Type B pancreatic cell (in vitro differentiated cells): ENCODE measurements at places on chromosomes 2 and 18. TPM values are rescaled to one million over a fixed set of nuclear protein-coding genes. Genes with fewer than 3 reads are reported as not detected.

DNA sequence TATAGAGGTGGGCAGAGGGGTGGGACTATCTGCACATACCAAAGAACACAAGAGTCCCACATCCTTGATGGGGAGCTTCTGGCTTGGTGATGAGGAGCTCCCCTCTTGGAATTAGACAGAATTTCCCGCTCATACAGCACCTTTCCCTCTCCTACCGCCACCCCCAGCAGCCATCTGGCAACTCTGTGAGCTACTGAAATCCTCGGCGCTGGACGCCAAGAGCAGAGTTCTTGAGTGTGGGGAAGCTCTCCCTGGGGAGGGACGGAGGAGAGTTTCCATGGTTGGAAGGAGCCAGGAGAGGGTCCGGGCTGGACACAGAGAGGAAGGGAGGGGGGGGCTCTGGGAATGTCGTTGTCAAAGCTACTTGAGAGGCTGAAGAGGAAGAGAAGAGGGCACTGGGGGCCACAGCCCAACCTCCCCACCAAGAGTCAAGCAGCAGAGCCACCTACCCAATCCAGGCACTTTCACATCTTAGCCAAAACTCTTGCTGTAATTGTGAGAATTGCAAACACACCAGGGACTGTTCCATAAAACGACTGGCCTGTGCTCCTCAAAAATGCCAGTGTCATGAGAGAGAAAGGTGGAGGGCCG lies 89.4 kb upstream of the MCFD2 start:
- no peaks in the 10 kb centered on the region for H3K36me3 ChIP-seq
- DNase-seq = no peak
- peaks cover 57% of the 10 kb centered on the region for H3K4me1 ChIP-seq
- no peaks in the 10 kb centered on the region for H3K27me3 ChIP-seq
- no peak overlapping the region for H3K4me3 ChIP-seq
- no peak overlapping the region for H3K27ac ChIP-seq

GRCh38 chr2:142124706-142125105 lies 6.1 kb downstream of the LRP1B start:
- no peak overlapping the region for H3K4me3 ChIP-seq
- no peaks in the 10 kb centered on the region for H3K36me3 ChIP-seq
- no peak overlapping the region for H3K27ac ChIP-seq
- H3K27me3 ChIP-seq = peaks cover 40% of the 10 kb centered on the region

- H3K36me3 ChIP-seq = peaks cover 21% of the 10 kb centered on the region
- H3K27me3 ChIP-seq = no peaks in the 10 kb centered on the region
- H3K4me3 ChIP-seq = no peak overlapping the region
- H3K4me1 ChIP-seq = peaks cover 5% of the 10 kb centered on the region
- DNase-seq = no peak
- H3K27ac ChIP-seq = peak overlapping the region; percentile 43
Observed at GRCh38 chr2:159326569-159327255, 40.2 kb upstream of the WDSUB1 start.

- H3K4me3 ChIP-seq = no peak overlapping the region
- no peaks in the 10 kb centered on the region for H3K36me3 ChIP-seq
- H3K27me3 ChIP-seq = no peaks in the 10 kb centered on the region
- H3K4me1 ChIP-seq = peaks cover 3% of the 10 kb centered on the region
- DNase-seq = no peak
Observed at GRCh38 chr2:68907920-68908253, 36.7 kb upstream of the BMP10 start.

DNA sequence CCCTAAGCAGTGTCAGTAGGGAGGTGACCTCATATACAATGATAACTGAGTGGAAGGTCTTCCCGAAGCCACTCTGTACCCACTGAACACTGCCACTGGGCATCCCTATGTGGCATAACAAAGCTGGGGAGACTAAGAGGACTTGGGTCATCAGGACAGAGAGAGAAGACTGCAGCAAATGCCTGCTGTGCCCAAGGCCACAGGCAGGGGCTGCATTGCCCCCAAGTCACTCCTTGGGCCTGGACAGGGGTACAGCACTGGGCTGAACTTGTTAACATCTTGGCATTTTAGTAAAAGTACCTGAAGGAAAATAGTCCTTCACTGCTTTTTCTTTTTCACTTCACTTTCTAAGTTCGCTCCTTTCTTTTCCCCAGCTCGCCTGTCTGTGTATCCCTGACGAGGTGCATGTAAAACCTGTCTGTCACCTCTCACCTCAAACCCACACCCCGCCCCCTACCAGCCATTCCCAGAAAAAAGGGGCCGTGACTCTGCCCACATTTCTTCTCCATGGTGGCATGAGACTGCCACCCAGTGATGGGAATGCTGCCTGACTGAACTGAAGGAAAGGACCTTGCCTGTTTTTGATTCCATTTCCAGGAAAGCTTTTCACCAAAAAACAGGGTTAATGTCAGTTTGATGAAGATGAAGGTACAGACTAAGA lies 62.9 kb downstream of the MTHFD2 start:
- no peaks in the 10 kb centered on the region for H3K36me3 ChIP-seq
- no peak overlapping the region for H3K4me3 ChIP-seq
- H3K27me3 ChIP-seq = no peaks in the 10 kb centered on the region
- peak overlapping the region; percentile 4 for H3K27ac ChIP-seq
- peaks cover 17% of the 10 kb centered on the region for H3K4me1 ChIP-seq

DNA sequence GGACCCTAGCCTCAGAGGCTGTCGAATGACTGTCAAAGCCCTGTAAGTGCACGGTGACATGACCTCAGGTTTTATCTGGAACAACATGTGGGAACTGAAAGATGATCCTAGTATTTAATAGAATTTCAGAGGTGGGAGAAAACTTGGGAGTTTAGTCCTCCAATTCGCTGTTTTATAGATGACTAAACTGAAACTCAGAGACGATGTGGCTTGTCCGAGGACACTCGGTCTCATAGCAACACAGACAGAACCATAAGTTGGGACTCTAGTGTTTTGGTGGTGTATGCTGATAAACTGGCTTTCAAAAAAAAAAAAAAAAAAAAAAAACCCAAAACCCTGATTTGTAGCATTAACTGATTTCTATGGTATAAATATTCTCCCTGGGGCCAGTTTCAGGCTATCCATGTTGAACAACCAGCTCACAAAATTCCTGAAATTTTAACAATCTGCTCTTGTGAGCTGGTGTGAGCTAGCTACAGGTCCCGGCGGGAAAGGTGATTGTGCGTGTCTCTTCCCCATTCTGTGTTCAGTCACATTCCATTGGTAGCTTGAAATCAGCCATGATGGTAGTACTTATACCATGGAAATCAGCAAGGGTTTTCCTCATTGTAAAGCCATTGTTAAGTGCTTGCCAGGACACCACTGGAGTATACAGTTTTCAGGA lies 195.5 kb upstream of the EPAS1 start:
- peaks cover 6% of the 10 kb centered on the region for H3K4me1 ChIP-seq
- H3K36me3 ChIP-seq = peaks cover 16% of the 10 kb centered on the region
- no peak for DNase-seq

DNA sequence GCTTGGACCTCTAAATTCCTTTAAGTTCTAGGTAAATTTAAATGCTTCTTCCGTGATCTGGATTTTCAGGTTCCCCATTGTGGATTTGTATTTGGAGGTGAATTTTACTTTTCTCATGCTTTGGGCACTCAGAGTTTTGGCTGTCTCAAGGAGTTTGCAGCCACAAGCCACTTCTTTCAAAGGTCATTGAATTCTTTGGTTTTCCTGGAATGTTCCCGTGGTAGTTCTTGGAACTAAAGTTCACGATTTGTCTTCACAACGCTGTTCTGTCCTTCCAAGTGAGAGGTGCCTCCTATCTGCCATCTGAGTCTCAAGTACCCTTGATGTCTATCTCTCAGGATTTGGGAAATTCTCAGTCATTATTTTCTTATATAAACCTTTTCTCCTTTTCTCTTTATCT lies 1438.7 kb upstream of the ZEB2 start:
- no peak overlapping the region for H3K4me3 ChIP-seq
- H3K4me1 ChIP-seq = no peaks in the 10 kb centered on the region
- no peak overlapping the region for H3K27ac ChIP-seq
- peaks cover 2% of the 10 kb centered on the region for H3K36me3 ChIP-seq
- no peak for DNase-seq
- no peaks in the 10 kb centered on the region for H3K27me3 ChIP-seq

DNA sequence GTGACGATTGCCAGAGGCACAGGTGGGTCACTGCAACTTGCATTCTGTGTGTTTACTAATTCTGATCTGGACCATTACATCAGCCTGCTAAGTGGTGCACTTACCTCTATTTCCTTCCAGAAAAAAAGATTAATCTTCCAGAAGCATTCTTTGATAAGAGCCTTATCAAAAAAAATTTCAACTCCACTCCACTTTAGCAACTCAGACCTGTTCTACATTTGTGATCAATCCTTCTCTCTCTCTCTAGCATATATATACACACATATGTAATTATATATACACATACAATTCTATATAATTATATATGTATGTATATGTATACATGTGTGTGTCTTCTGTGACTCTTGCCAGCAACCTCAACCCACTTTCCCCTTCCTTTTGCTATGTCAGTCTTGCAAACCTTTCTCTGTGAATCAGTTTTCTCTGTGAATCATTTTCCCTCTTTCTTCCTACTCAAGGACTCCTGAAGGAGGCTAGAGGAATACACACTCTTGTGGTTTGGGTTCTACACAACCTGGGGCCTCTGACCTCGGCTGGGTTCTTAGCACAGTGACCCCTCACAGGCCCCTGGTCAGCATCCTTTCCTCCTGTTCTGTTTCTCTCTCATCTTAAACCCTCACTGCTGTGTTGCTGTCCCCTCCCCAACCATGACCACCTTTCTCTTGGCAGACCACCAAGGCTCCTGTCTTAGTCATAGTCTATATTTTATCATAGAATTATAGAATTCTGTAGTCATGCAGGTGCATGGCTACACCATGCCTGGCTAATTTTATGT lies 130.4 kb upstream of the PELI1 start:
- peaks cover 31% of the 10 kb centered on the region for H3K4me1 ChIP-seq
- H3K27ac ChIP-seq = peak overlapping the region; percentile 43
- H3K36me3 ChIP-seq = no peaks in the 10 kb centered on the region

GRCh38 chr2:120346026-120346666 lies at the start of gene INHBB:
TSS of gene INHBB (plus strand) at chr2:120346136. CDS start at chr2:120346189, 53 bp downstream.
- no peaks in the 10 kb centered on the region for H3K36me3 ChIP-seq
- H3K4me3 ChIP-seq = peak within 1 kb of the TSS; percentile 83
- H3K27ac ChIP-seq = peak within 1 kb of the TSS; percentile 29
- no peak for DNase-seq
- peaks cover 25% of the 10 kb centered on the region for H3K4me1 ChIP-seq

DNA sequence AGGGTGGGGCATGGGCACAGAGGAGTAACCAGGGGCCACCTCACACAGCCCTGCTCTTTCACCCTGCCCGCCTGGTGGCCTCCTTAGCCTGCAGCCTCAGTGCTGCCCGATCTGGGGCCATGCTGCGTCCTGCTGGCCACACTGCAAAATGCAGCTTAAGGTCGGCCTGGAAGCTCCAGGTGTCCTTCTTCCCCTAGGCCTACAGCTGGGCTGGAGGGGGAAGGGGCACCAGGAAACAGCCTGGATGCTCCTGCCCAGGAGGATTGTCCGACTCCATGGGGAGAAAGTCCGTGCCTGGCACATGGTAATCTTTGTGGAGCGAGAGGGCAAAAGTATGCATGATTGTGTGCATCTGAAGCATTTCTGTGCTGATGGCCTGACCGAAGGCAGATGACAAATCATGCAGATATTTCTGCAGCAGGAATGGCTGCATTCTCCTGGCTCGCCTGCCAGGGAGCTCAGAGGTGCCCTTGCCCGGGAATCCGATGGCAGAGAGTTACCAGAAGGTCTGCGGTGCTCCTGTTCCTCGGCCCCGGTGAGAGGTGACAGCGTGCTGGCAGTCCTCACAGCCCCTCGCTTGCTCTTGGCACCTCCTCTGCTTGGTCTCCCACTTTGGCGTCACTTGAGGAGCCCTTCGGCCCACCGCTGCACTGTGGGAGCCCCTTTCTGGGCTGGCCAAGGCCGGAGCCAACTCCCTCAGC lies 12.8 kb upstream of the ALPP start:
- no peaks in the 10 kb centered on the region for H3K4me1 ChIP-seq
- DNase-seq = no peak
- no peak overlapping the region for H3K27ac ChIP-seq
- no peak overlapping the region for H3K4me3 ChIP-seq
- no peaks in the 10 kb centered on the region for H3K36me3 ChIP-seq

RAB1A gene
- 128 and 201 TPM in 2 replicates for total RNA-seq

ZFAND2B gene
- total RNA-seq = 25.9 and 28.2 TPM in 2 replicates

CNGA3 gene
- total RNA-seq = 3.7 and 6.8 TPM in 2 replicates

UGT1A4 gene
- total RNA-seq = not detected in 2 replicates

IL1F10 gene
- total RNA-seq = not detected in 2 replicates

MYCN gene
- total RNA-seq = 24.6 and 68.3 TPM in 2 replicates

GLI2 gene
- total RNA-seq = 10.5 and 28.6 TPM in 2 replicates

CABLES1 gene
- total RNA-seq = 11.4 and 31.1 TPM in 2 replicates

PRKCE gene
- 9.5 and 21.2 TPM in 2 replicates for total RNA-seq

CRYGB gene
- not detected in 2 replicates for total RNA-seq

CAVIN2 gene
- total RNA-seq = 2.9 and 3.4 TPM in 2 replicates
